T-cell (primary cell): ENCODE measurements at places on chromosomes 2 and 18.

DNA sequence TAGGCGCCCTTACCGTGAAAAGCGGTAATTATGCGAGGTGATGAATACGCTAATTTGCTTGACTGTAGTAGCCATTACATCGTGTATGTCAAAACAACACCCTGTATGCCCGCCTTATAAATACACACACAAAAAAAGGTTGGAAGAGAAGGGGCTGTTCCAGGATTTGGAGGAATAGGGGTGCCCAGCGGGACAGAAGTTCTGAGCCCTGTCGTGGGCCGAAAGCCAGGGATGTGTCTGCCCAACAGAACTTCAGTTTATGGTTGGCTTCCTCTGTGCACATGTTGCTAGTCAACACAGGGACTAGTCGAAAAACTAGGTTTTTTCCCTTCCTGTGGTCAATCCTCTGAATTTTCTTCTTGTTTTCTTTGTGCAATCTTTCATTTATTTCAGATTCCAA is 182.5 kb downstream of the ACKR3 start:
- DNase-seq, result no peak

- no peak for DNase-seq
These were observed 5.9 kb downstream of the PMAIP1 start for GRCh38 chr18:59905686-59906091.

- no peak for DNase-seq
These were observed 51.1 kb upstream of the TNP1 start for GRCh38 chr2:216911008-216911407.

- no peak for DNase-seq
These were observed 65.9 kb upstream of the SH3RF3 start for GRCh38 chr2:109062859-109063700.

DNA sequence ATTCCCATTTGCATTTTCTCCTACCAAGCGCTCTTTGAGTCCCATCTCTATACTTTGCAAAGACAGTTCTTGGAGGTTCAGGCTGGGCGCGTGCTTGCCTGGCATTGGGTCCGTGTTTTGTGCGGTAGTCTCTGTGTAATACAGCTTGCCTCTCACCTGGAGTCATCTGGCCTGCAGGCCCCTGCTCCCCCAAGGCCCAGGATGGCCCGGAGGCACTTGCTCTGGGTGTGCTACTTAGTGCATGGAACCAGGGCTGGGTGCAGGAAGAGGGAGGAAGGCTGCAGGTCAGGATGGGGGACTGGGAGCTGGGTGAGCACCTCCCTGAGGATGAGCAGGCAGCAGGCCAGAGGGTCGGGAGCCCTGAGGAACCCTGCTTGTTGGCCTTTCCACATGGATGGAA is 220.9 kb downstream of the LDLRAD4 start:
- no peak for DNase-seq

DNA sequence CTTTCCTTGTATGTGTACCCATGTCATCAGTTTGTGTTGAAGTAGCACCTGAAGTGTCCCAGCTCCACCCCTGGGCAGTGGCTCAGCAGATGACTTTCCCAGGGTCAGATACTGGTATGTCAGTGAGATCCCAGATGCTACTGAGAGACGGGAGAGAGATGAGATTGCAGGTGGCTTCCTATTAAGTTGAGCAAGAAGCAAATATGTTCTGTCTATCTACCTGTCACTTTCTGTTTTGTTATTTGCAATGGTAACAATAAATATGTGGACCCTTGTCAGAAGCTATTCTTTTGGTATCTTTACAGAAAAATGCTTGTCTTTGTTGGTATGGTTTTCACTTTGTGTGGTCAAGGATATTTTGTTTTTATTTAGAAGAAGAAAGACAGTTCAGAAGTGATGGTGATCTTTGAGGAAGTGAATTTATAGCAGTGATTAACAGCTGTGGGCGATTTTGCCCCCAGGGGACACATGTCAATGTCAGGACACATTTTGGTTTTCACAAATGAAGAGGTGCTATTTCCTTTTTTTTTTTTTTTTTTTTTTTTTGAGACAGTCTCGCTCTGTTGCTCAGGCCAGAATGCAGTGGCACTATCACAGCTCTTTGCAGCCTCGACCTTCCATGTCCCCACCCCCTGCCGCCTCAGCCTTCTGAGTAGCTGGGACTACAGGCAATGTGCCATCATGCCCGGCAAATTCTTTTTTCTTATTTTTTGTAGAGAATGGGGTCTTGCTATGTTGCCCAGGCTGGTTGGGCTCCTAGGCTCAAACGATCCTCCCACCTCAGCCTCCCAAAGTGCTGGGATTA is 21.4 kb downstream of the MGAT5 start:
- no peak for DNase-seq

GRCh38 chr2:225456619-225457260 is 57.2 kb downstream of the NYAP2 start:
- DNase-seq, result no peak

DNA sequence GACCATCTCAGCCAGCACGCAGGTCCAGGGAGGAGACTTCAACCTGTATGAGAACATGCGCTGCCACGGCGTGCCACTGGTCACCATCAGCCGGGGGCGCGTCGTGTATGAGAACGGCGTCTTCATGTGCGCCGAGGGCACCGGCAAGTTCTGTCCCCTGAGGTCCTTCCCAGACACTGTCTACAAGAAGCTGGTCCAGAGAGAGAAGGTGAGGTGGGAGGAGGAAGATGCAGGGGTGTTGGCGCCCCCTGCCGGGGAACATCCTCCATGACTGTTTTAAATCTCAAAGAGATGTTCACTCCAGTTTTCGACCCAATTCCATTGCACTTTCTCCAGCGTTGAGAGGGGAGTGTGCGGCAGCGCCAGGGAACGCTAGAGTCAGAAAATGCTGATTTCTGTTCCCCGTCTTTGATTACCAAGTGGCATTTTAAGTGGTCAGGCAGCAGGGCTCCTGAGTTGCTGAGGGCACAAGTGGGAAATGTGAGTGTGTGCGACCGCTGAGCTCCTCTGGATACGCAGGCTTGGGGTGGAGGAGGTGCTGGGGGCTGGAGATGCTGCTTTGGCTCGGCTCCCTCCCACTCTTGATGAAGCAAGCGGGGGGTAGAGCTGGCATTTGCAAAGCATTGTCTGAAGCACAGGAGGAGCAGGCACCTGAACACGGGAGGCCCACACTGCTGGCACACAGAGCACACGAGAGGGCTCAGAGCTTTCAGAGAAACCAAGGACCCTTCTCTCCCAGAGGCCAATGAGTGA is 27.7 kb upstream of the MAPRE3 start:
- DNase-seq, result peak; percentile 36

GRCh38 chr18:24443870-24444269 is 16.6 kb upstream of the HRH4 start:
- no peak for DNase-seq
